ENCODE measurements at places on chromosomes 5 and 9.

DNA sequence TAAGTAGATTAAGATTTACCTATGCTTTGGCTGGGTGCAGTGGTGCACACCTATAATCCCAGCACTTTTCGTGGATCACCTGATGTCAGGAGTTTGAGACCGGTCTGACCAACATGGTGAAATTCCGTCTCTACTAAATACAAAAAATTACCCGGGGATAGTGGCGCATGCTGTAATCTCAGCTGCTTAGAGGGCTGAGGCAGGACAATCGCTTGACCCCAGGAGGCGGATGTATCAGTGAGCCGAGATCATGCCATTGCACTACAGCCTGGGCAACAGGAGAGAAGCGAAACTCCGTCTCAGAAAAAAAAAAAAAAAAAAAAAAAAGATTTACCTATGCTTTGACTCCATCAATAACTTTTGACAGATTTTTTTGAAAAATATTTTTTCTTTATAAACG, 267.1 kb upstream of the SEMA6A start:
- no peak overlapping the region for H3K4me3 ChIP-seq
- no peaks in the 10 kb centered on the region for H3K27me3 ChIP-seq
- no peaks in the 10 kb centered on the region for H3K4me1 ChIP-seq
- H3K36me3 ChIP-seq, result no peaks in the 10 kb centered on the region

DNA sequence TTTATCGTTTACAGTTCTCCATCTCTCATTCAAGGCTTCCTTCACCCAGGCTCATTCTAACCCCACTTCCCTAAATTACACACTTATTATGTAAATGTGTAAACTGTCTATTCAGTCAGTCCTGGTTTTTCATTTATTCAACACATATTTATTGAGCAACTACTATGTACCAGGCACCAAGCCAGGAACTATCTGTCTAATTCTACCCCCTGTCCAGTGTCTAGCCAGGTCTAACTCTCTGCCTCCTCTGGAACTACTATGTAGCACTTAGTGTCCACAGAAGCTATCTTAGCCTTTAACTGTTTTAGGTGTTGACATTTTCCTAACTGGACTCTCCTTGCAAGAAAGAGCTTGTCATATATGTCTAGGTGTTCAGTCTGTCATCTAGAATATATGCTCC, 56.5 kb downstream of the PDE4D start:
- H3K36me3 ChIP-seq, result no peaks in the 10 kb centered on the region
- no peak overlapping the region for H3K4me3 ChIP-seq
- no peak overlapping the region for H3K27ac ChIP-seq
- no peaks in the 10 kb centered on the region for H3K4me1 ChIP-seq

GRCh38 chr5:44833249-44833648, 24.5 kb downstream of the MRPS30 start:
- H3K36me3 ChIP-seq, result peaks cover 1% of the 10 kb centered on the region
- DNase-seq, result no peak
- H3K4me3 ChIP-seq, result no peak overlapping the region

GRCh38 chr9:116899337-116900006, 212.4 kb downstream of the TRIM32 start:
- H3K36me3 ChIP-seq, result no peaks in the 10 kb centered on the region
- H3K4me3 ChIP-seq, result no peak overlapping the region
- H3K4me1 ChIP-seq, result no peaks in the 10 kb centered on the region
- no peaks in the 10 kb centered on the region for H3K27me3 ChIP-seq
- no peak for DNase-seq

GRCh38 chr5:156677963-156678362, 172.1 kb upstream of the PPP1R2B start:
- no peaks in the 10 kb centered on the region for H3K36me3 ChIP-seq
- H3K27ac ChIP-seq, result no peak overlapping the region

GRCh38 chr5:154258531-154259217, 68.1 kb downstream of the GALNT10 start:
- H3K27me3 ChIP-seq, result no peaks in the 10 kb centered on the region
- H3K27ac ChIP-seq, result no peak overlapping the region
- H3K4me1 ChIP-seq, result no peaks in the 10 kb centered on the region
- peaks cover 21% of the 10 kb centered on the region for H3K36me3 ChIP-seq
- DNase-seq, result no peak
